A549 (cell line): ENCODE measurements at places on chromosomes 11 and 22. TPM values are rescaled to one million over a fixed set of nuclear protein-coding genes. Genes with fewer than 3 reads are reported as not detected.

GRCh38 chr11:62546244-62546928 lies at the start of gene AHNAK:
TSS of gene AHNAK (minus strand) at chr11:62546806. CDS start at chr11:62536098, 10,708 bp downstream.
- peak; percentile 77 for DNase-seq

DNA sequence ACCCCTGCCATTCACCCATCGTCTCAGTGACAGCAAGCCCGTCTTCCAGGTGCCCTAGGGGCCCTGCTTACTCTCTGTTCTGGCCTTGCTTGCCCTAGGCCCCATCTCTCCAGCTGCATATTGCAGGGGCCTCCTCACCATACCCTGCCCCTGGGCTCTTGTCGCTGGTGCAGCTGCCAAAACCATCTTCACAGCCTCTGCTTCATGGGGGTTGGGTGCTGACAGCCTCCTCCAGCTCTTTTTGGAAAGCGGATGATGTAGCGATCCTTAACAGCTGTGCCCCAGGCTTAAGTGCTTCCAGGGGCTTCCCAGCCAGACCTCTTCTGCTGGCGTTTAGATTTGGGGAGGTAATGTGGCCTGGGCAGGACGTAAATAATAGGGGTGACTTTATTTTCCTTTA lies 61.2 kb upstream of the SUSD2 start:
- no peak for DNase-seq

DNA sequence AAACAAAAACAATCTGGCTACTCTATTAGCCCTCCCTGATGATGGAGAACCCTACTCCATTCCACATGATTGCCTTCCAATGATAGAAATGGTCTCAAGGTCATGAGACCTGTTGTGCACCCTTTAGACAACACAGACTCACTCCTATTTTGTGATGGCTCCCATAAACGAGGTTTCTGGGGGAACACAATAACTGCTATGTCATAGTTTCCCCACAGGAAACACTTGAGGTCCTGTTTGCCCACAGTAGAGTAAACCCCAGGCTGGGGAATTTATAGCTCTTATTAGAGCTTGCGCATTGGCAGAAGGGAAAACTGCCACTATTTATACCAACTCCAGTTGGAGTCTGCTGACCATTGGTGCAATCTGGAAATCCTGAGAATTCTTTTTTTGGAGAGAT lies 28.7 kb downstream of the MIF start:
- DNase-seq = no peak

Gene RIMBP3C
- polyA plus RNA-seq = 0.17 to 0.27 TPM (median 0.24 TPM) in 3 replicates

GRCh38 chr11:78961937-78962701 lies 387.5 kb upstream of the NARS2 start:
- no peak for DNase-seq

DNA sequence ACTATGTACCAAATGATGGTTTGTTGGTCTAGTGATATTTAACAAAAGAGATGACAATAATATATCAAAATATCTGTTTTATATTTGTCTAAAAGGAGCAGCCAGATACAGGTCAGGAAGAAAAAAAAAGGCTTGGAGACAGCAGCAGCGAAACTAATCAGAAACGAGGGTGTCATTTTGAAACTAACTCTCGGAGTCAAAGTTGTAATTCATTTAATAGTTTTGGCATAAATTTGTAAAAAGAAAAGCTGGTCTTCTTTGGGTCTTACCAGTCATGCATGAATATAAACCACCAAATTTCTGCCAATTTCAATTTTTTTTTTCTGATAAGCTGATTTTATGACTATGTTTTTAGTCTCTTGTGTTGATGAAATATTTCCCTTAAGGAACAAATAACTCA lies 25.5 kb downstream of the NPAT start:
- DNase-seq = no peak

Gene SOX10
- not detected in 3 replicates for polyA plus RNA-seq

GRCh38 chr22:49893025-49893424 lies 25.2 kb downstream of the ALG12 start:
- no peak for DNase-seq

GRCh38 chr11:5362017-5362625 lies 10.8 kb downstream of the OR51B6 start:
- DNase-seq = no peak

DNA sequence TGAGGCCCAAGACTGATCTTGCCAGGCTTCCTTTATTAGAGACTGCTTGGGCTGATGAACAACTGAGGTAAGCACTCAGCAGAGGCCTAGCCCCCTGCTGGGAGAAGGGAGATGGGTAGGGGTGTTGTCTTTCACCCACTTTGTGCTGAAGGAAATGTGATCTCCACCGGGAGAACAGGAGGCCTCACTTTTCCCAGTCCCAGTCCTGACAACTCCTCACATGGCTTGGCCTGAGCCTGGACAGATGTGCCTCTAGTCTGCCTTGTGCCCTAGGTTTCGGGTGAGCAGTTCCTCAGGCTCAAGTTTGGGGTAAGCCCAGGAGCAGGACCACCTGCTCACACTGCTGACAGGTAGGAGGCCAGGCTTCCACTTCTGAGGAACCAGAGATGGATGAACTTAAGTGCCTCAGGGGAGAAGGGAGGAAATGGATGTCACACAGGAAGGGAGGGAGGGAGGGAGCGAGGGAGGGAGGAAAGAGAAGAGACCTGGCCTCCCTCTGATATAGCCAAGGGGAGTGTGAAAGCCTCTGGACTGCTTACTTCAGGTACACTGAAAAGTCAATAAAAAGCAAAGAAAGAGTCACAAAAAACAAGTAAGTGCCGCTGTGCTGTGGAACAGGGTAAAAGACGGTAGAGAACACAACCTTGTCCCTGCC lies 8.1 kb downstream of the CLPB start:
- DNase-seq = no peak

DNA sequence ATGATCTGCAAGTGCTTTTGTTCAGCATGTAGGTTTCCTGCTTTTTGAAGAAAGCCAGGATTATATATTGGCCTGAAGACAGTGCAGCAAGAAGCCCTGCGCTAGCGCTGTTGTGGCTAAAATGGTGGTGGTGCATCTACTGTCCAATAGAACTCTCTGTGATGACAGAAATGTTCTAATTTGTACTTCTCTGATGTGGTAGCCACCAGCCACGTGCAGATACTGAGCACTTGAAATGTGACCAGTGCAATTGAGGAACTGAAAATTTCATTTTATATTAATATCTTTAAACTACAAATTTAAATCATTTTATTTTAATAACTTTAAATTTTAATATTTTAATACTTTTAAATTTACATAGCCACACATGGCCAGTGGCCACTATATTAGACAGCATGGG lies 73.0 kb upstream of the PAX6 start:
- no peak for DNase-seq

Gene NXPE1
- polyA plus RNA-seq = not detected in 3 replicates

DNA sequence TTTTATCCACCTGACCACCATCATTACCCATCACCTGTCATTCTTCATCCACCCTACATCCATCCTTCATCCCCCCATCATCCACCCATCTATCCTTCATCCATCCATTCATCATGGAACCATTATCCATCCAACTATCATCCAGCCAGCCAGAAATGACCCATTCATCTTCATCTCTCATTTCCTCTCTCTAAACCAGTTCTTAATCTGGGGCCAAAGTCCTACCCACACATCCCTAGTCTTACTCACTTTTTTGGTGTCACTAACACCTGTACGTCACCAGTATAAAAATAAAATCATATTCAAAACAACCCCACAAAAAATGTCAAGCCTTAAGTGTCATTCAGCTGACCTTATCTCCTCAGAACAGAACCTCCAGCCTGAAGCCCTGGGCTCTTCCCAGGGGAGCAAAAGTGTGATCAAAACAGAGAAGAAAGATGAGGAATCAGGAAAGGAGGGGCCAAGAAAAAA lies 12.3 kb downstream of the SPI1 start:
- DNase-seq = no peak

Gene MUC6
- not detected in 3 replicates for polyA plus RNA-seq

Gene PACS1
- polyA plus RNA-seq = 49.4 to 64.0 TPM (median 59.1 TPM) in 3 replicates

DNA sequence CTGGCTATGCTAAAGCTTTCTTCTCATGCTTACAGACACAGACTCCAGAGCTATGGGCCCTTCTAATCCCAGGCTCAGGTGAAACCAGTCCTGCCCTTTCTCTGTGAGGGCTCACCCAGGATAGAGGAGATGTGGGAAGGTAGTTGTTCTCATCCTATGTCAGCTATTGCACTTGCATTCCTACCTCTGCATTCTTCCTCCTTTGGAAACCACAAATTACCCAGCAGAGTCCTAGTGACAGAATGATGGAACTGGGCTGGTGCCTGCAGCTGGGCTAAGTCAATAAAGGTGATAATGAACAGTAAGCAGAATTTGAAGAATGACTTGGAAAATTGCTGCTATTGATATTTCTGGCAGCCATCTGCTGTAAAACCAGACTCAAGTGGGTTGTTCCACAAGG lies 560.0 kb downstream of the TMEM135 start:
- no peak for DNase-seq

Gene PPP2R5B
- 3.9 to 6.1 TPM (median 5.7 TPM) in 3 replicates for polyA plus RNA-seq

DNA sequence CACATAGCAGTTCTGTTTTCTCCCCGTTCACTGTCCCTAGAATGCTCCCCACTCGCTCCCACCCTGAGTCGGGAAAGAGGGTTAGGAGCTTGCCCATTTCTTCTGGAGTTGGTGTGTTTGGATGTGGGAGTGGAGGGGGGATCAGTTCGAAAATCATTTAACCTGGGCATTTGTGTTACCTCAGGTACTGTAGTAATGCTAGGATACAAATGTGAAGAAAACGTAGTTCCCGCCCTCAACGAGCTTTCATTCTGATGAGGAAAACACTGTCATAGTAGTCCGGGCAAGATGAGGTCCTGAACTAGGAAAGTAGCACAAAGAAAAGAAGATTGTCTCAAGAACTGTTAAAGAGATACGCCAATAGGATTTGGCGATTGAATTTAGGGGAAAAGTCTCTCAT lies 539 bp downstream of the SDHD start:
- no peak for DNase-seq

Gene BIRC3
- 10.6 to 27.4 TPM (median 11.3 TPM) in 3 replicates for polyA plus RNA-seq

Gene CASP12
- not detected in 3 replicates for polyA plus RNA-seq

DNA sequence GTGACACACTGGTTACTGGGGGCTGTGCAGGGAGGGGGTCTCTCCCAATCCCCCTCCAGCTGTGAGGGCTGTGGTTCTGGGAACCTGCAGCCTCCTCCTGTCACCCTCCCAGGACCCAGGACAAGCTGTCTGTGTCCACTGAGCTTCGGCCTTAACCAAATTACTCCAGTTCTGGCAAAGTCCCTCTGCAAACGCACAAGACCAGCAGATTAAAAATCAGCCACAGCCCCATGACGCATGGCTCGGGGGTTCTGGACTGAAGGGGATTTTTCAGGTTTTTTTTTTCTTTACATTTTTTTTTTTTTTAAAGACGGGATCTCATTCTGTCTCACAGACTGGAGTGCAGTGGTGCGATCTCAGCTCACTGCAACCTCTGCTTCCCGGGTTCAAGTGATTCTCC lies 32.2 kb upstream of the A4GALT start:
- DNase-seq = no peak

- no peak for DNase-seq
These were observed 3.6 kb downstream of the CLTCL1 start for GRCh38 chr22:19287889-19288288.

- DNase-seq = peak; percentile 31
These were observed 179.2 kb upstream of the ZBED5 start for GRCh38 chr11:11036848-11037732.

GRCh38 chr11:123321636-123322035 lies 108.4 kb upstream of the GRAMD1B start:
- no peak for DNase-seq

DNA sequence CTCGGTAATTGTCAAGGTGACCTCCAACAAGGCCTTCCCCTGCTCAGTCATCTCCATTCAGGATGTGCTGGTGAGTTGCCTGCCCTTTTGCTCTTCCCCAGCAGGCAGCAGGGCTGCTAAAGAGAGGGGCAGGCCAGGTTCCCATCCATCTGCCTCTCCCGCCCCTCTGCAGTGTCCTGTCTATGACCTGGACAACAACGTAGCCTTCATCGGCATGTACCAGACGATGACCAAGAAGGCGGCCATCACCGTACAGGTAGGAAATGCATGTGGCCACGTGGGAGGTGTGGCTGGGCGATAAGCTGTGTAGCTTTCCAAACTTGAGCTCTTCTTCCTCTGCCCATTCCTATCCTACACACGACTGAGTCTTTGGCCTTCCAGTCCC lies 4.0 kb downstream of the SIDT2 start:
- DNase-seq = no peak

Gene GRAP2
- not detected in 3 replicates for polyA plus RNA-seq

- DNase-seq = no peak
These were observed 5.4 kb upstream of the TTLL1 start for GRCh38 chr22:43094551-43094950.

Gene GUCY1A2
- 0.03 to 0.12 TPM (median 0.04 TPM) in 3 replicates for polyA plus RNA-seq

Gene TPBGL
- polyA plus RNA-seq = 0.05 to 0.12 TPM (median 0.09 TPM) in 3 replicates

DNA sequence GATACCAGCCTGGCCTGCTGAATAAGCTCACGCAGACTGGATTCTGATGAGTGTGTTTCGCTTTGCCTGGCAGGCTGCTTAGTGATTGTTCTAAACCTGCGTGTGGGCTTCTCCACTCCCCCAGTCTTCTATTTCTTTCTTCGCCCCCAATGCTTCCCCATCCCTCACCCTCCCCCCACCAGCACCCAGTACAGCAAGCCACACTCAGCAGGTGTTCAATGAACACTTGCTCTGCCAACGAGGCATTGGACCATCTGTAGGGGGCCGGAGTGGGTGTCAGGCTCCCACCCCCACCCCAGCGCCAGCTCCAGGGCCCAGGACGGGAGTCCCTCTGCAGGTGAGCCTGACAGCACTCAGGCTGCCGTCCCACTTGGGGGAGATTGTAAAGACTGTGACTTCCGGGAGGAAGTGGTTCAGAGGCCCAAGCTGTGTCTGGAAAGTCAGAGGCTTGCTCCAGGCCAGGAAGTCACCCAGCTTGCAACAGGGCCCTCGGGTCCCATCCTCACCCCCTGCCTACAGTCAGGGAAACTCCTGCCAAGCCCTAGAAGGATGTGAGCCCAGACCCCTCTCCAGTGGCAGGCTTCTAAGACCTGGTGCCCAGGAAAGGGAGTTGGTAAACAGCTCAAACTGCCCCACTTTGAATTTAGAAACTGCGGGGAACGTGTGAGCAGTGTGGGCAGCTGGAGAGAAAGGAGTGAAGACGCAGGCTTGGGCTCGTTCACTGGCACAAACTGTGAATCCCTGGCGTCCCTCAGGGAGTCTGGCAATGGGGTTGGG lies 66.3 kb upstream of the PRDM11 start:
- DNase-seq = no peak
